Ureter (tissue), 1 donor: ENCODE measurements at places on chromosomes 11 and 22.

DNA sequence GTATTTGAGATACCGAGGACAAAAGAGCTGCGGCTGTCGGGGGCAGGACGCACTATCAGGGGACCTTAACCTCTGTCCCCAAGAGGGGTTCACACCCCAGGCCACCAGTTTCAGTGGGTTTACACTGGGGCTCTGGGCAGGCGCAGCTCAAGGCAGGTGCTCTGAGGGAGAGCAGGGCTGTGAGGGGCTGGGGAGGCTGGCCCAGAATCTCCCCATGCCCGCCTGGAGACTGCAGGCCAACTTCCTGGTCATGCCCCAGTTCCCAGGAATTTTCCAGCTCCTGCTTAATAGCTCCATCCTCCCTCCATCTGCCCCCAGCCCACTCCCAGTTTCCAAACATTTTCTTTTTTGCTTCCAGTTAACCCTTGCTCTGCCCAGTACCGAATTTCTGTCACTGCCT lies 7.6 kb upstream of the PGA3 start:
- DNase-seq = no peak

- DNase-seq = no peak
Measured at GRCh38 chr22:49735901-49736421, 91.7 kb downstream of the BRD1 start.

GRCh38 chr11:2196970-2197770 lies 25.6 kb upstream of the TH start:
- DNase-seq = peak; percentile 84

GRCh38 chr11:134592391-134592990 lies 180.4 kb upstream of the B3GAT1 start:
- peak; percentile 57 for DNase-seq

DNA sequence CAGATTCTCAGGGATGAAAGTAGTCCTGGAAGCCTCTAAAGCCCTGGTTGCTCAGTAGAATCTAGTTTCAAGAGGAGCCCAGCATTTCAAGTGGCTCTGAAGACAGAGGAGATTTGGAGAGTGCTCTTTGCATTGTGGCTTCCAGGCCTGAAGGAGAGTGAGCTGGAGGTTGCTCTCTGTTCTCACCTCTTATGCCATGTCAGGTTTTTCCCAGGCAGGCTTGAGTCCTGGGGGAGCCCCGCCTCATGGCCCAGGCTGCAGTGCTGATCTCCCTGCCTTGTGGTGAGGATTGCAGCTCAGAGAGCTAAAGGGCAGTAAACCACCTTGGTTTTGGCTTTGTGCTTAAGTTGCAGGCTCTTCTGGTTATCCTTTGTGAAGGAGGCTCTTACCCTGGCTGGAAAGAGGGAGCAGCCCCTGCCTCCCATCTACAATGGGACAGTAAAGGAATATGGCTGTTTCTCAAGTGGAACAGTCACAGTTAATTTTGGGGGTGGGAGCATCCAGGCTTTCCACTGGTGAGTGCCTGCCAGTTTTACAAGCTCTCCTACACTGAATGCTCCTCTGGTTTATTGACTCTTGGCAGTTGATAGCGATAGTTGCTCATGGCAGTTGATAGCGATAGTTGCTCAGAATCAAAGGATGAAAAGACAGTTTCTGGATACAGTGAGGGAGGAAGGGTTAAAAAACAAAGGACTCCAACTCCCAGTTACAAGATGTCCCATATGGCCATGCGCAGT lies 32.6 kb downstream of the RCOR2 start:
- DNase-seq = no peak

DNA sequence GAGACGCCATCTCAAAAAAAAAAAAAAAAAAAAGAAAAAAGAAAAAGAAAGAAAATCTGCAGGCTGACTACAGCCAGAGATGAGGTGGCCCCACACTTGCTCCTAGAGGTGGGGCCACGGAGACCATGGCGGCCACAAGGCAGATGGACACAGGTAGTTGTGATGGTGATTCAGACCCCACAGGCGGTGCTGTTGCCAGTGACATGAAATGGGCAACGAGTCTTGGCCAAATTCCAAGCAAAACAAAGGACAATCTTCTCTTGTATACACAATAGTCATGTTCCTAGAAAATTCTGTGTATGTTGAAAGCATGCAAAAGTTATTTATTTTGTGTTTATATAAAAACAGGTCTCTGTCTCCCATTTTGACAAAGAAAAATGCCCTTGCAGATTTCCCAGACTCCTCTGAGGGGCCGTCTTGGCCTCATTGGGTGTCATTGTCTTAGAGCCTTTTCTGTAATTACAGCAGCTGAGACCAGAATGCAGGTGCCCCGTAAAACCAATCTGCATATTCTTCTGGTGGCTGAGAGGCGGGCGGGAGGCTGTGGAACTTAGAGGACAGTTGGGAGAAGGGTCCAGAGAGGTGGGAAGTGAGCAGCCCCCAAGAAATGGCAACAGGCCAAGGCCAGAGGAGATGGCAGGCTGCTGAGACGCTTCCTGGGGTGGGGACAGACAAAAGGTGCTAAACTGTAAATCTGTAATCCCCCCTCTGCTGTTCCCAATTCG lies 22.5 kb upstream of the DAGLA start:
- no peak for DNase-seq

- no peak for DNase-seq
Measured at GRCh38 chr11:86790195-86790725, 10.1 kb upstream of the PRSS23 start.

DNA sequence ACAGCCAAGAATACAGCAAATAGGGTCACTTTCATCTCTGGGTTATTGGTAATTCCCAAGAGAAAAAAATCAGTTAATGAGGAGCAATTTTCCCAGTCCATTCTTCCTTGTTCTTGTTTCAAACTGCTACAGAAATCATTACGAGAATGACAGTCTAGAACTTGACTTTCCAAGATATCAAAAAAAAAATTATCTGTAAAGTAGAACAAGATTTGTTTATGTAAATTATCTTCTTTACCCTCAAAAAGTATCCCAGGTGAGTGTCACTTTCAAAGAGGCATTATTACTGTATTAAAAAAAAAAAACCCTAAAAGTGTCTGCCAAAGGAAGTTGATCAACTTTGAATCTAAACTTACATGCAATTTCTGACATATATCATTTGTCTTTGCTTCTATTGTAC lies at the start of gene OR5W2:
OR5W2 (minus strand) TSS at position 101 of the 400 bp plus-strand sequence; CDS start at position 101, 0 bp downstream.
- no peak for DNase-seq

DNA sequence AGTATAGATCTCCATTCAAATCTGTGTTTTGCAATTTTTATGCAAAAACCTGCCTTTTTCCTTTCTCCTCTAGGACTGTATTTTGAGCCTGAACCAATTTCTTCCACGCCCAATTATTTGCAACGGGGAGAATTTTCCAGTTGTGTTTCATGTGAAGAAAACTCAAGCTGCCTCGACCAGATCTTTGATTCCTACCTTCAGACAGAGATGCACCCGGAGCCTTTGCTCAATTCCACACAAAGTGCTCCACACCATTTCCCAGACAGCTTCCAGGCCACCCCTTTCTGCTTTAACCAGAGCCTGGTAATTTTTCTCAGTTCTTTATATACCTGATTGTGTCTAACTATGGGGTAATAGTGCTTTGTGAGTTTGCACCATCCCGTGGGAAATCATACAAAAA lies 8.0 kb downstream of the POU2AF3 start:
- DNase-seq = no peak

GRCh38 chr11:112627588-112628045 lies 333.6 kb upstream of the NCAM1 start:
- no peak for DNase-seq

DNA sequence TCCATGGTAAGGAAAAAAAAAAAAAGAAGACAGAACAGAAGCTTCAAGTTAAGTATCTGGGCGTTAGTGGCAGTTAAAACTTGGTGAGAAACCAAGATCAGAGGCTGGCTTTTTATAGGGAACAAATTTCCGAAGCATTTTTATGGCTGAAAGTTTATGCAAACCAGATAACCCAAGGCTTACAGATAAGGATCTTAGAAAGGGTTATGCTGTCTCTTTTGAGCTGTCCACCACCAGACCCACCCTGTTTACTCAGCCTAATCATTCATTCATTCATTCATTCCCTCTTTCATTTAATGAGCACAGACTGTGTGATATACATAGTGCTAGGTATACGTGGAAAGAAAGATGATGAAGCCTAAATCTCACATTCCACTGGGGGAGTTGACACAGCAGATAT lies 89.5 kb downstream of the ME3 start:
- no peak for DNase-seq

- DNase-seq = no peak
Measured at GRCh38 chr11:107203656-107204055, 185.4 kb upstream of the GUCY1A2 start.

DNA sequence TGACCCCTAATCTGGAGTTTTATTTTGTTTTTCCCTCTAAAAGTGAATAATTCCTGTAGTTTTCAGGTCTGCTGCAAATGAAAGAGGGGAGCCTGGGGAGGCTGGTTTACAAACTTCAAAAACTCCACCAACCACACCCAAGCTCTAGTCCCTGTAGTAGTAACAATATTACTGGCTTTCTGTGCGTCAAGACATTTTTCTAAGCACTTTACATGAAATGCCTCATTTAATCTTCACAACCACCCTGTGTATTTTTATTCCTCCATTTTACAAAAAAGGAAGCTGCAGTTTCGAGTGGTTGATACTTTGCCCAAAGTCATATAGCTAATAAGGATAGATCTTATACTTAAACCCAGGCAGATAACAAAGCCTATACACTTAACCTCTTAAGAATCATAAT lies 23.5 kb downstream of the CTNND1 start:
- no peak for DNase-seq

DNA sequence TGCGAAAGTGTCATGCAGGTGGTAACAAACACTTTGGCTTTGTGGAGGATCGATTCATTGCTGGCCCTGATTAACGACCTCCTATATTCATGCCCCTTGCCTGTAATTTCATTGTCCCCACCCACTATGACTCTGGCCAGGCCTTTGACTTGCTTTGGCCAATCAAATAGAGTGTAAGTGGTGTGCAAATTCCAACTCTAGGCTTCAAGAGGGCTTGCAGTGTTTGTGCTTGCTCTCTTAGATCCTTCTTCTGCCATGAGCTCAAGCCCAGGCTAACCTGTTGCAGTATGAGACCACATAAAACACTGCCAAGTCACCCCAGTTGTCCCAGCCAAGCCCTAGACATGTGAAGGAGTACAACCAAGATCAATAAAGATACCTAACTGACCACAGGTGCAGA lies 48.0 kb downstream of the RCN1 start:
- no peak for DNase-seq

- no peak for DNase-seq
Measured at GRCh38 chr11:22340701-22341587, 2.8 kb downstream of the SLC17A6 start.

DNA sequence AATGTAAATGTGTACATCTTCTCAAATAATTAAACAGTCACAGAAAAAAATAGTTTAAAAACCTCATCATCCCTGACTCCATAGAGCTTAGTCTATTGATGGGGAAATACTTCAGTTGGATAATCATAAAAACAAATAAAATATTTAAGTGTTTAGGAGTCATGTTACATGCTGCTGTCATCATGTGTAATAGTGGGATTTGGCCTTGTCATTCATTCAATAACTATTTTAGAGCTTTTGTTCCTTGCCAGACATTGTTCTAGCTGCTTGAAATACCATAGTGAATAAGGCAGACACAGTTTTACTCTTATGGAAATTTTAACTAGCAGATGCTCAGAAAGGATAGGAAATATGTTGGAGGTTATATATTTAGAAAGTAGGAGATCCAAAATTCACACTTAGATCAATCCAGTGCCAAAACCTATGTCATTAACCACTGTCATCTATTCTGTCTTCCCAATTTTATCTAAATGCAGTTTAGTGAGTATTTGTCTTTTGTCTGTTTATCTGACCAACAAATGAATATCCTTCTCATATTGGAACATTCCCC lies 324.7 kb downstream of the CASP12 start:
- DNase-seq = no peak

DNA sequence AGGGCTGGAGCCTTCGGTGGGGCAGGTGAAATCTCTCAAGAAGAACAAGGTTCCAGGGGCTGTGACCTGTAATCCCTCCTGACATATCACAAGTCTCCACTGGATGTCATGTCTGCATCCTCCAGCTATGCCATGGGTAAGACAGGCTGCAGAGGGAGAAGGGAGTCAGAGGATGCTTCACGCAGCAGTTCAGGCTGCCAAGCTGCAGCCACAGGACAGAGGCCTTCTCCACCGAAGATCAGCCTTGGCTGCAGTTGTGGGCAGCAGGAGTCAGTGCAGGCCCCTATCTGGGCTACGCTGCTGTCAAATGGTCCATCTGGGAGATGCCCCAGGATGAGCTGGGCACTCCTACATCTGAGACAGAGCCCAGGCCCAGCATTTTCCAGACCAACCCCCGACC lies 25.0 kb downstream of the DKK3 start:
- no peak for DNase-seq

DNA sequence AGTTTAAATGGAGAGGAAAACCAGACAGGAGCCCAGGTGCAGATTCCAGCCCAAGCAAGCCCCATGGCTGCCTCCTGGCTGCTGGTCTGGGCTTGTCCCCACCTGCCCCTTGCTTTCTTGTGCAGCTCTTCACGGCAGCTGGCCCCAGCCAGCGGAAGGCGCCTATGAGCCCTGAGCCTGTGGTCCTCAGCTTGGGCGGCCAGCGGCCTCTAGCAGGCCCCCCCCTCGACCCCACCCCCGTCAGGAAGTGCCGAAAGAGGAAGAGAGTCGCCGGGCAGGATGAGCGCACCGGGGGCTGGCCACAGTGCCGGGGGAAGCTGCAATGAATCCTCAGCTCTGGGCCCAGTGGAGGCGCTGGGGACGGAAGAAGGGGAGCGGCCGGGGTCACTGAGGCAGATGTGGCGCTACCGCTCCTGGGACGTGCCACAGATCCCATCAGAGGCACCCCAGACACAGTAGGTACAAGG lies 2.1 kb upstream of the DGKZ start:
- peak; percentile 71 for DNase-seq

- no peak for DNase-seq
Measured at GRCh38 chr11:17770048-17770652, 35.6 kb downstream of the KCNC1 start.

GRCh38 chr22:38970551-38970950 lies 11.6 kb upstream of the APOBEC3B start:
- no peak for DNase-seq

DNA sequence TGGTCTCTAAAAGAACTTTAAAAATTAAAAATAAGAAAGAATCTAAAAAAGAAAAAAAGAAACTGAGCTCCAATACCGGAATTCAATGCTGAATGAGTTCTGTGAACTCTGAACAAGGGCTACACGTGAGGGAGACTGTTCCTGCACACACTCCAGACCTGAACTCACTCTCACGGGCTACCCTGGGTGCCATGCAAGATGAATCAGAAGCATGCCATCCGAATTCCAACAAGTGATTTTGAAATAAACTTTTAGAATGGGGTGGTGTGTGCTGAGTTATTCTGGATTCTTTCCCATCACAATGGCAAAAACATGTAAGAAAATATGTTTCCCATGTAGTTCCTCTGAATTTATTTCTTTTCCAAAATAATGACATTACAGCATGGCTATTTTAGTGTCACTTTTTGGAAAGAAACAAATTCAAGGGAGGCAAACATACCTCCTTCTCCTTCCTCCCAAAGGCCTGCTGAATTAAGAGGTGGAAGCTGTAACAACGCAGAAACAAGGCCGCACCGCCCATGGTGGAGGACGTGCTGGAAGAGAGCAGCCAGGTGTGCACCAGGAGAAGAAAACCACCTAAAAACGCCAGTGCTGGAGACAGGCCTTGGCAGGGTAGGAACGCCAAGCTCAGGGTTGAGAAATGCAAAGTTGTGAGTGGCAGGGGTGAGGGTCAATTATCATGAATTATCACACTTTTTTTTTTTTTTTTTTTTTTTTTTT lies 63.2 kb upstream of the ARFGAP3 start:
- no peak for DNase-seq
